ENCODE measurements at places on chromosomes 3 and 15.

DNA sequence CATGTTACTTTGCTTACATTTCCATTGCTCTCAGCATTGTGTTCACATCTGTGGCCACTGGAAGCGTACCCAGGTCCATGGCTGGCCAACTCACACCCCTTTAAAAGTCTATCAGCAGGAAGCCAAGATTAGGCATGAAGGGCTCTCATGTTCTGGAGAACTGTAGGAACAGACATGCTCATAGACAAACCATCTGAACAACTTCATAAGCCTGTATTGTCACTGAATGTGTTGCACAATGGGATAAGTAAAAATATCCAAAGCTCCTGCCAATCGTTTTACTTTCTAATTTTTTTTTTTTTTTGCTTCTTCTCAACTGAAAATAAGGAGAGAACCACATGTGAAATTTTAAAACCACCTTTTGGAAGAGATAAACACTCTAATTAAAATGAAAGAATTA lies 6.4 kb downstream of the RPLP1 start:
- DNase-seq, result no peak

GRCh38 chr3:152745646-152746045 lies 89.3 kb upstream of the P2RY1 start:
- DNase-seq, result no peak

DNA sequence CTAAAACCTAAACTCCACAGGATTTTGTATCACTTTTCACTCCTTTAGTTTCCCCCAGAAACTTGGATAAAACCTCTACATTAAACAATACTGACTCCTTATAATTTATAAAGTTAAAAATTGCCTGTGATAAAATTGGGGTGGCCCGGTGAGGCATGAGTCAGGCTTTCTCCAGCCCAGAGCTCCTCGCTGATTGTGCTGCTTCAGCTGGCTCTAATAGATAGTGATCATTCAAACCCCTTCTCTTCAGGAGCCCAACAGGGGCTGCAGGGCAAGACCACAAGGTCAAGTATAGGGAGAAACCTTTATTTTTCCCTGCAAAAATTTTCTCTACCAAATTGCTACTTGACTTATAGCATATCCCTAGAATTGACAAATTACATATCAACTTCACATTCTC lies 308.2 kb downstream of the PLCL2 start:
- DNase-seq, result no peak

DNA sequence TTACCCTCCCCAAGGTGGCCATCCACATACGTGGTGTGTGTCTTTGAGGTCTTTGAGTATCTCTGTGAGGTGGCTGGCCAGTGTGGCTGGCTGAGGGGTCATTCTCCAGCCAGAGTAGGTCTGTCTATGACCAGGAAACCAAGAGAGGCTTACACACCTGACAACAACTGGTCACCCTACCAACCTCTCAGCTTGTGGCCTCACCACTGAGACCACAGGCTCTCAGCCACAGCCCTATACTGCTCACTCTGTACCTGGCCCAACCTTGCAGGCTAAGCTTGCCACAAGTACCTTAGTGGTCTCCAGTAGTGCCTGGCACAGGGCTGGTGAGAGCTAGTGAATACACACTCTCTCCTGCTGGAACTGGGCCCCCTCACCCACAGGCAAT lies 5.1 kb downstream of the HEMK1 start:
- DNase-seq, result no peak

- DNase-seq, result no peak
Observed at GRCh38 chr3:131091768-131092167, 65.1 kb downstream of the NEK11 start.

DNA sequence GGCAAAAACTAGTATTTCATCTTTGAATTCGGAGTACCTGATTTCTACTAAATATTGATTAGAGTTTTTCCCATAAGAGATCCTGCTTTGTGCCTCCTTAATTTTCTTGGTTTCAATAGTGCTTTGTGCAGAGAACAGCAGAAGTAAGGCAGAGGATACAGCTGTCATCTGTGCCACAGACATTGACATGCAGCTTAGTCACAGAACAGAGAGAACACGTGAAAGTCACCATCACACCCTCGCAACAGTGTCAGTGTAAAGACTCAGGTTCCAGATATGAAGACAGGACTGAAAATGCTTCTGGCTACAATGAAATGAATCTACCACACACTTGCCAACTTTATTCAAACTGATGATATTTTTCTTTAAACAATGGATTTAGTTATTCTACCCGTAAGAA lies 942.8 kb upstream of the CFAP20DC start:
- no peak for DNase-seq

- no peak for DNase-seq
Observed at GRCh38 chr15:26866298-26867199, at the start of gene GABRA5. TSS of gene GABRA5 (plus strand) at chr15:26867062. CDS start at chr15:26869249, 2,187 bp downstream.

DNA sequence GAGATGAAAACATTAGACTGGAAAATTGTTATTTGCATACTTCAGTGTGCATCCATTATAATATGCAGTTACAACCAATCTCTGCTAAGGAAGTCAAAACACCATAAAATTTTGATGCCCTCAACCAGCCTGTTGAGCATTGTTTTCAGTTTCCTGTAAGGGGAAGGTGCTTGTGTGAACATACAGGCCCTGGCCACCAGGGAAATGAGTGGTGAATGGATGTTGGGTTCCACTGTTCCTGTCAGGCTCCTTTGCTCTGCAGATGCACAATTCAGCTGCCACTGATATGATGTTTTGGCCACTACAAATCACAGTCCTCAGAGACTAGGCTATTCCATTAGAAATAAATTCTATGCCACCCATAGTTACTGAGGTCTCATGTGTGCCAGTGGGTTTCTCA lies 184.6 kb downstream of the SYNPR start:
- no peak for DNase-seq
